ENCODE measurements at places on chromosomes 6 and 20.

DNA sequence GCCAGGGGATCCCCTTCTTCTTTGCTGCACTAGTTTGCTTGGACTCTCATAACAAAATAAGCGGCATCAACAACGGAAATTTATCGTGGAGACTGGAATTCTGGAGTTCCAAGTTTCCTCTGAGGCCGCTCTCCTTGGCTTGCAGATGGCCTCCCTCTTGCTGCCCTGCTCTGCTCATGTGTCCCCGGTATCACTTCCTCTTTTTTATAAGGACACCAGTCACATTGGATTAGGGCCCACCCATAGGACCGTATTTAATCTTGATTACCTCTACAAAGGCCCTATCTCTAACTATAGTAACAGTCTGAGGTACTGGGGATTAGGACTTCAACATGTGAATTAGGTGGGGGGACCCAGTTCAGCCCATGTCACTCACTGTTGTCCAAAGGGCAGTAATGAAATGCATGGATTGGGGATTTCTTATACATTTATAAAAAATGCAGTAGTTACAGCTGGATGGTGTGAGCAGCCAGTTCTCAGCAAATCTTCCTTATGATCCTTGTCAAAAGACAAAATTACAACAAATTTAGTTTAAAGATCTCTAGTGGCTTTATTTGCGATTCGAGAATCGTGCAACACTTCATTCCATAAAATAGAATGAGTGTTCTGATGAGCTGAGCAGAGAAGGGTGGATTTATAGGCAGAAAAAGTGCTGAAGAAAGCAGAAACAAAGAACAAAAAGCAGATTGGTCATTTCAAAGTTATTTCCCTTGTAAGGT, 59.3 kb upstream of the AKAP12 start:
- DNase-seq, result no peak

- DNase-seq, result no peak
Measured at GRCh38 chr6:106163446-106163965, 77.4 kb downstream of the PRDM1 start.

DNA sequence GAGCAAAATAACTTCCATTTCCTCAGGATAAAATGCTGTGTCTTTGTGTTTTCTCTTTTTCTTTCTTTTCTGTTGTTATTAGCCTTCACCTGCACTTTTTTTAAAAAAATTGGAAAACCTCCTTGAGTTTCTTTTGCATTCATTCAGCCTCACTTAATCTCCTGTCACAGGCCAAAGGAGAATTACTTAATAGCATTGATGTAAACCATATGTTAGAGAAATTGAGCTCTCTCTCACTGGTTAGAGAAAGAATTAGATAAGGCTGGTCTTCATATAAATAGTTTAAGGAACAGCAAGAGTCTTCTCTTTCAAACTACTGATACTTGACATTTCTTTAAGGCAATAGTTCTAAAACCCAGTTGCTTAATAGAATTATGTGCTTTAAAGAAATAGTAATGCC, 564.2 kb downstream of the TFAP2B start:
- DNase-seq, result no peak

DNA sequence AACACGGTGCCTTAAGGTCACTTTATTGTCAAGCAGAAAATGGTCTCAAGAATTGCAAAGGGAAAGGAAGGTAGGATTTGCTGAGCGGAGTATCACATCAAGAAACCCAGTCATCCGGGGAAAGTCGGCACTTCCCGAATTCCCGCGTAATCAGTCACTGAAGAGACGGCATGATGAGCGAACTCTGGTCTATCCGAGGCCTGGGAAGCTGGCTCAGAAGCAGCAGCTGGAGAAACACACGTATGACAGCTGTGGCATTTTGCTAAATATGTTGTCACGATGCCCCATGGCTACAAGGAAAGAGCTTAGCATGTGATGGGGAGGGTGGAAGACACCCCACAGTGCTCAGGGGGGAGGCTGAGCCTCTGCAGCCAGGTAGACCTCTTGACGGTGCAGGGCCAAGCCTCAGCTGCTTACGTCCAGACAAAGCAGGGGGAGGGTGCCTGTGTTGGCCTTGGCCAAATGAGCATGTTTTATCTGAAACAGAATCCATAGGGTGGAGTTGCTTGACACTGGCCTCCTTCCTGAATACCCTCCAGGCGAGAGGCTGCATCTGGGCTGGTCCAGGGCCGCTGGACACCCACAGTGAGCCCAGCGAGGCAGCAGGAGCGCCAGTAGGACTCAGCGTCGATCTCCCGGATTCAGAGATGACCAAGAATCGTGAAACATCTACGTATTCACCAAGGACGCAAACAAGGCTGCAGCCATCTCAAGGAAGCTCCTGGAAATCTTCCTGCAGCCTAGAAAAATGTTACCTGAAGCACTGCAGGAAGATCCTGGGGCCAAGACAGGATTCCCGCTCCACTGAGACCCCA, 118.8 kb upstream of the AFDN start:
- no peak for DNase-seq

GRCh38 chr6:13484138-13484708, 3.2 kb downstream of the GFOD1 start:
- DNase-seq, result no peak

- DNase-seq, result no peak
Measured at GRCh38 chr20:54208548-54209176, 775 bp downstream of the PFDN4 start.

GRCh38 chr20:5072756-5073659, 46.8 kb downstream of the PCNA start:
- DNase-seq, result no peak

DNA sequence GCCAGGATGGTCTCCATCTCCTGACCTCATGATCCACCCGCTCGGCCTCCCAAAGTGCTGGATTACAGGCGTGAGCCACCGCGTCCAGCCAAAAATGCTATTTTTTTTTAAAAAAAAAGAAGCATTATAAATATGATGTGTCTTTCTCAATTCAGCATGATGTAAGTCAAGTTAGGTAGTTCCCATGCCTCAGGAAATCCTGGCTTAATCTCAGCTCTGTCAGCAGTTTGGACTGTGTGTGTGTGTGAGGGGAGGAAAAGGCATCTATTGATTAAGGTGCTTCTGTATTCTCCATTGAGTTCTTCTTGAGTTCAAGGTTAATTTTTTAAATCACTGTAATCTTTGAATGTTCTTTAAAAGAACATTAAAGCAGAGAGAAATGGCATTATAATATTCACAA, 51.5 kb downstream of the GMDS start:
- DNase-seq, result no peak

- DNase-seq, result no peak
Measured at GRCh38 chr6:14701946-14702345, 543.9 kb upstream of the JARID2 start.

GRCh38 chr20:34164381-34164984, 52.4 kb upstream of the EIF2S2 start:
- no peak for DNase-seq

GRCh38 chr6:31744422-31744821, 4.6 kb downstream of the MSH5 start:
- no peak for DNase-seq

- DNase-seq, result no peak
Measured at GRCh38 chr20:3039426-3039825, 4.0 kb upstream of the GNRH2 start.

DNA sequence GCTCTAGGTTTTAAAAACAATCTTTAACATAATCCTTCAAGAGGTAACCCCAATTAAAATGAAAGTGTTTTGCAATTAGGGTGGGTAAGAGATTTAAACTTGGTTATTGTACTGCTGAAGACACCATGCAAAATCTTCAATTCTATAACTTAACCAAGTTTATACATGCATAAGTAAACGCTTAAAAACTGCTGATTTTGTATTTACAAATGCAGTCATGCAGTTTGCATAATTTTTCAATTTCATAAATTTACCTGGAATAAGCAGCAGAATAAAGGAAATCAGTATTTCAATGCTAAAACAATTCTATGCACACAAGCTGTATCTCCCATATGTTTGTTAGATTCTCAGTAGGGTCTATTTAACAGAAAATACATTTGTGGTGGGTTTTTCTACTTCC, 22.9 kb downstream of the SSR1 start:
- no peak for DNase-seq

GRCh38 chr6:42498473-42499128, 46.9 kb upstream of the TRERF1 start:
- no peak for DNase-seq

DNA sequence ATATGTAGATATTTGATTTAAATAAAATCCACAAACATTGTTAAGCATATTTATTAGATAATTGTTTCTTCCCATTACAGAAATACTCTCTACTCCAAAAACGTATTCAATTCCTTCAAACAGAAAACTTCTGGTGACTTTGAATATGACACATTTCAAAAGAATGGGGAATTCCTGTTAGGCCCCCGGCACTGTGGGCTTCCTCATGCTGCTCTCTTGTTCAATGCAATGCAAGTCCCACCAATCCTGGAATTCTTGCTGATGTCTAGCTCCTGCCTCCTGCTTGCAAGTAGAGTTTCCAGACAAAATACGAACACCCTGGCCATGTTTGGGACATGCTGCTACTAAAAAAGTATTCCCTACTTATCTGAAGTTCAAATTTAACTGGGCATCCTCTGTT, 544.1 kb downstream of the QKI start:
- no peak for DNase-seq

DNA sequence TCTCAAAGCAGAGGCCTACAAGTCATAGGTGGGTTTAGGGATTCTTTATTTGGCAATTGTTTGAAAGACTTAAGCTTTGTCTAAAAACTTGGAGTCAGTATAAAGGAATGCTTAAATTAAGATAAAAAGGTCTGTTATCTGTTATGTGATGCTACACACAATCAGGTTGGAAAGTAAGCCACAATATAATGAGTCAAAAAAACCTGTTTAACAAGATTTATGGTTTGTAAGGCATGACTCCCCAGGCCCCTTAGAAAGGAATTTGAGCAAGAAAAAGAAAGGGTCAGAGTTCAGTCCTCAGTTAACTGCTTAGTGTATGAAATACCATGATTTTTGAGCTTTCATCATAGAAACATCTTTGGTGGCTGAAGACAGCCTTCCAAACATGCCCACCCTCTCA, 66.8 kb upstream of the HMGN3 start:
- DNase-seq, result no peak

DNA sequence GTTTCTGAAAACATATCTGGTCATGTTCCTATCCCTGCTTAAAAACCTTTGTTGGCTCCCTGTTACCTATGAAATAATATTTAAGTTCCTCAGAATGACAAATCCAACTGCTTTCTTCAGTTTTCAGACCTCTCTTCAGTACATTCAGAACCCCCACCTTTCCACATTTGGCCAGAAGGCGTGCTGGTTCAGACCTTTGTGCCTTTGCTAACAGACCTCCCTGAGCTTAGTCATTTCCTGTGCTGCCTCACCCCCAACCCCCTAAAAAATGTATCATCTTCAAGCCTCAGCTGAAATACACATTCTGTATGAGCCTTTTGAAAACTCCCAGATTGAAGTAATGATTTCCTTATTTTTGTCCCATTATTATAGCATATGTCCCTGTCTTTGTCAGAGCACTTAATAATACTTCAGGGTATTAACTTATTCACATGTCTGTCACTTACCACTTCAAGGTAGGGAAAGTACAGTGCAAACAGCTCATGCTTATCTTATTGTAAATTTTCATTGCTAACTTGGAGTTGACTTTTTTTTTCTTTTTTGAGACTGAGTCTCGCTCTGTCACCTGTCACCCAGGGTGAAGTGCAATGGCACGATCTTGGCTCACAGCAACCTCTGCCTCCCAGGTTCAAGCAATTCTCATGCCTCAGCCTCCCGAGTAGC, 19.7 kb downstream of the FAM217A start:
- DNase-seq, result peak; percentile 15

GRCh38 chr6:127205036-127205435, 61.6 kb upstream of the RNF146 start:
- no peak for DNase-seq

DNA sequence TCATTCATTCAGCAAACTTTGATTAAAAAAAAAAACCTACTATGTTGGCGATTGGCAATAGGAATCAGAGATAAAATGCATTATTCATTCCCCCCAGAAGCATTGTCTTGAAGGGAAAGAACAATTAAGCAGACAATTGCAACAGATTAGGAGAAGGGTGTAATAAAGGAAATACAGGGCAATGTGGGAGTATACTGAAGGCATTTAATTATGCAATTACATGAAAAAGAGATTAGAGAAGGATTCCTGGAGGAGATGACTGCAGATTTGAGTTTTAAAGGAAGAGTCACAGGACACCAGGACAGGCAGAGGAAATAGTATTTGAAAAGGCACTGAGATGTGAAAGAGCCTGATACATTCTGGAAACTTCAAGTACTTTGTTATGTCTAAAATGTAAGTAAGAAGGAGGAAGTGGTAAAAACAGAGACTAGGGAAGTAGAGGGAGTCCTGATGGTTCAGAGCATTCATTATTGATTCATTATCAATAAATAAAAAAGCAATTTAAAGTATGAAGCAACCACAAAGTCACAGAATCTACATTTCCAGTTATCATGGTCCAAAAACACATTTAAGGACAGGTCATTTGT, 43.7 kb downstream of the THEMIS start:
- DNase-seq, result no peak

DNA sequence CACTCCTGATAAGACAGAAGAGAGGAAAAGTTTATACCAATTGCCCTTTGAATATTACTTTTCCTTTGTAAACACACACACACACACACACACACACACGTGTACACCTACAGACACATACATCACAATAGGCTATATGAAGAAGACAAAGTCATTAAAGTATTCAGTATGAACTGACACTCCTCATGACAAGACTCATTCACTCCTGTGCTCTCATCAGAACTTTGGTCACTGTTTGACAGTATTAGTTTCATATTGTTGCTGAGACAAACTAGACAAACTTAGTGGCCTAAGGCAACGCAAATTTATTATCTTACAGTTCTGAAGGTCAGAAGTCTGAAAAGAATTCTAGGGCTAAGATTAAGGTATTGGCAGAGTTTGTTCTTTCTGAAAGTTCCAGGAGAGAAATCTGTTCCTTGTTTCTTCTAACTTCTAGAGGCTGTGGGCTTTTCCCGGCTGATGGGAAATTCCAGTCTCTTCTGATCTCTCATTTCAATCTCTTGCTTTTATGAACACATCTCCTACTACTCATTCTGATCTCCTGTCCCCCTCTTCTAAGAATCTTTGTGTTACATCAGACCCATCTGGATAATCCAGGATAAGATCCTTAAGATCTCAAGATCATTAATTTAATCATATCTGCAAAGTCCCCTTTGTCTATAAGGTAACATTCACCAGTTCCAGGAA, 171.3 kb downstream of the HACE1 start:
- DNase-seq, result no peak

GRCh38 chr6:2485116-2485515, 239.7 kb upstream of the GMDS start:
- no peak for DNase-seq

GRCh38 chr6:145372671-145373151, 362.6 kb downstream of the EPM2A start:
- DNase-seq, result no peak

- no peak for DNase-seq
Measured at GRCh38 chr6:106700581-106700980, 71.2 kb downstream of the QRSL1 start.
